ENCODE measurements at places on chromosomes 5 and 9. TPM values are rescaled to one million over a fixed set of nuclear protein-coding genes. Genes with fewer than 3 reads are reported as not detected.

DNA sequence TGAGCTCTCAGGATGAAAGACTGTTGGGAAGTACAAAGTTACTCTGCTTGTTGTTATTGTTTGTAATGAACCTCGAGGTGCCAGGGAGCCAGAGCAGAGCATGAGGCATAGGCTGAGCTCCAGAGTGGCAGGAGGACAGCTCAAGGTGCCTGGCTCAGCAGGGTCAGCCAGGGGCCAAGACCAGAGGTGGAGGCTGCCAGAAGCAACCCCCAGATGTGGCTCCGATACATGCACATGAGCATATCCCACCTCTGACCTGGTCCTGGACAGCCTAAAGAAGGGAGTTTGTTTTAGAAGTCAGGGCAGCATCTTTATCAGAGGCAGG is 105.6 kb downstream of the PSD2 start:
- no peaks in the 10 kb centered on the region for H3K36me3 ChIP-seq
- no peak for DNase-seq
- peaks cover 8% of the 10 kb centered on the region for H3K27me3 ChIP-seq

SVEP1 gene
- 0.12 TPM for total RNA-seq

DNA sequence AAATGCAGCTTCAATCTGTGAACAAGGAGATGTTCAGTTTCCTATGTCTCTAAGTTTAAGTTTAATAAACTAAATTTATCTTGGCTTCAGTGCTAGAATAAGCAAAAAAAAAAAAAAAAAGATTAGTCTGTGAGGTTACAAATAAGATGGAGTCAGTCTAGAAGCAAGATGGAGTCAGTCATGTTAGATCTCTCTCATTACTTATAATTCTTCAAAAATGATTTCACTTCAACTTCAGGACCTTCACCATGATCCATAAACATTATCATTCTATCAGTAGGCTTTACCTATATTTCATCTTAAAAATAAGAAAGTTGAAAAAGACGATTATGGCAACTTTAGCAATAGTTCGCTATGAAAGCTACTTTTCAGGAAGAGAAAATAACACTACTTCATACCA is 30.2 kb upstream of the TMC1 start:
- no peaks in the 10 kb centered on the region for H3K27me3 ChIP-seq
- no peak overlapping the region for H3K4me3 ChIP-seq
- no peaks in the 10 kb centered on the region for H3K36me3 ChIP-seq

DNA sequence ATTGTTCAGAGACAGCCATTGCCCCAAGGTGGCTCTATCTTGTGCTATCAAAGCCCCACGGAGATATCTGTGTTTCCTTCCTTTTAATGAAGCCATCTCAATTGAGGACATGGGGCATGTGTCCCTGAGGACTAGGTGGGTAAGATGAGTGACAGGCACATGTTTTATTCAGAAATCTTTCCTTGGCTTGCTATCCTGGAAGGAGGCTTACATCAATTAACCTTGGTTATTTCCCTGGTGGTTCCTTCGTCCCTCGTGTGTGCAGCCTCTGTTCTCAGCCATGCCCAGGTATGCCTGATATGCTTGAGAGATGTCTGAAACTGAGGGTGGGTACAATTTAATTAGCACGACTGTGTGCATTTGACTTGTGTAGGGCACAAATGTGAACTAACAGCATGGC is 102.2 kb upstream of the TUT7 start:
- no peaks in the 10 kb centered on the region for H3K27me3 ChIP-seq
- DNase-seq = no peak
- no peaks in the 10 kb centered on the region for H3K4me1 ChIP-seq
- H3K36me3 ChIP-seq = no peaks in the 10 kb centered on the region

DNA sequence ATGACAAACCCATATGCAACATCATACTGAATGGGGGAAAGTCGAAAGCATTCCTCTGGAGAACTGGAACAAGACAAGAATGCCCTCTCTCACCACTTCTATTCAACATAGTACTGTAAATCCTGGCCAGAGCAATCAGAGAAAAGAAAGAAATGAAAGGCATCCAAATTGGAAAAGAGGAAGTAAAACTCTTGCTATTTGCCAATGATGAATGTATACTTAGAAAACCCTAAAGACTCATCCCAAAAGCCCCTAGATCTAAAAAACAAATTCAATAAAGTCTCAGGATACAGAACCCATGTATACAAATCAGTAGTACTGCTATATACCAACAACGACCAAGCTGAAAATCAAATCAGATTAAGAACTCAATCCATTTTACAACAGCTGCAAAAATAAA is 66.9 kb downstream of the SPATA31C2 start:
- DNase-seq = no peak
- H3K27me3 ChIP-seq = peaks cover 23% of the 10 kb centered on the region
- H3K4me3 ChIP-seq = no peak overlapping the region
- peaks cover 3% of the 10 kb centered on the region for H3K4me1 ChIP-seq
- no peaks in the 10 kb centered on the region for H3K36me3 ChIP-seq

DNA sequence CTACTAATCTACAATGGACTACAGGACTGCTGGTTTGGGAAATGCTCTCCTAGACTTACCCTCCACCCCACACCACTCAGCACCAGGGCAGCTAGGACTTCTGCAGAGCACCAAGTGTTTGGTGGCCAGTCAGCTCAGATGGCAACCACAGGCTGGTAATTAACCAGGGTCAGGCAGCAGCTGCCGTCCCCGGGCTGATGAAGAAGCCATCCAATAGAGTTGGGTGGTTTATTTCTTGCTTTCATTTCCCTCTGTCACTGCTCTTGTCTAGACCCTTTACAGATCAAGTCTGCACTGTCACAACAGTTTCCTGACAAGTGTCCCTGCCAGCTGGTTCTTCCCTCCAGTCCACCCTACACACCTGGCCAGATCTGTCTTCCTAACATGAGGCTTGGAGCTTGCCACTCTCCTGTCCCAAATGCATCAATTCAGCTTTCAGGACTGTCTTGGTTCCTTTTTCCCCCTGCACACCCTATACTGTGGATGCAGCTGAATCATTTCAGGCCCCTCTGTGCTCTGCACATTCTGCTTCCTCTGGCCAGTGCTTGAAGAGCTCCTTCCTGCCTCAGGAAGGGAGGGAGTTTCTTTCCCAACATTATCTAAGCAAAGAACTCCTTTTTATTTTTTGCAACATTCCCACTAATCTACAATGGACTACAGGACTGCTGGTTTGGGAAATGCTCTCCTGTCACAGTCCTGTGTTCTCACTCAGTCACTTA is 30.2 kb upstream of the HSPA9 start:
- no peak overlapping the region for H3K4me3 ChIP-seq
- peaks cover 4% of the 10 kb centered on the region for H3K4me1 ChIP-seq
- no peak for DNase-seq
- H3K27ac ChIP-seq = no peak overlapping the region
- H3K27me3 ChIP-seq = peaks cover 48% of the 10 kb centered on the region
- H3K36me3 ChIP-seq = no peaks in the 10 kb centered on the region

GRCh38 chr9:129225815-129226214 is 47.8 kb upstream of the IER5L start:
- DNase-seq = peak; percentile 48
- peak overlapping the region; percentile 27 for H3K27ac ChIP-seq
- H3K4me1 ChIP-seq = peaks cover 49% of the 10 kb centered on the region
- H3K36me3 ChIP-seq = no peaks in the 10 kb centered on the region

DNA sequence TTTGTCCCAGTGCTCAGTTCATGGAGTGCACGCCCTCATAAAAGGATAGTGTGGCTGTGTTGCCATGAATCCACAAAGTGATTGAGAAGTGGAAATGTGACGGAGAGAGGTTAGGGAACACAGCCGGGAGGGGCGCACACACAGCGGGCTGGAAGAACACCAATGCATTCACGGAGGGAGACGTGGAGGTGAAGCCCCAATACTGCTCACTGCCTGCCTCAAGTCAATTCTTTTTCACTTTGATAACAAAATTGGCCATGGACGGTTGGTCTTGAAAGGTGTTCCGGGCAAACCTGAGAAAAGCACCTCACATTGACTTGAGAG is 424.1 kb downstream of the MED10 start:
- H3K36me3 ChIP-seq = no peaks in the 10 kb centered on the region
- peaks cover 15% of the 10 kb centered on the region for H3K27me3 ChIP-seq
- no peak for DNase-seq
- H3K4me3 ChIP-seq = no peak overlapping the region

DNA sequence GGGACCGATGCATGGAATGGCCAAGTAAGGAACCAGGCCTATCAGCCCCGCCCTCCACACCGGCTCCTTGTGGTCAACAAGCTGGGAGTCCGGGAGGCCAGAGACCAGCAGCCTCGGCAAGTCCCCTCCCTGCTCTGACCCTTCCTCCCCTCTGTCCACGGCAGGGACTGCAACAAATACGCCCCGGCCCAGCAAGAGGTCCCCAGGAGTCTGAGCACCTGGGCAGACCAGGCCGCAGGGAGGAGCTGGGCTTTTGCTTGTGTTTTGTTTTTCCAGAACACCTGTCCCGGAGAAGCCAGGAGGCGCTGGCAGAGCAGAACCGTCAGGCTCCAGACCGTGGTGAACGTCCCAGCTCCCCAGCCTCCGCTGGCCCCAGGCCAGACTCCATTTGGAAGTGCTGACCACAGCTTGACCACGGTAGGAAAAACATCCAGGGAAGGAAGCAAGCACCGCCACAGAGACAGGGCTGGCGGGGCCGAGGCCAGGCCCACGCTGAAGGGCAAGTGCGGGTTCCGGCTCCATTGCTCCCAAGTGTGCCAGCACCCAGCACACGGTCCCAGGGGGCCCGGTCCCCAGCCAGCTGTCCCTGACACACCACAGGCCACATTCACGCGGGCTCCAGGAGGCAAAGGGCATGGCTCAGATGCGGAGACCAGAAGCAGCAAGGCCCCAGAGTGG is 56.7 kb downstream of the VAV2 start:
- H3K4me1 ChIP-seq = no peaks in the 10 kb centered on the region
- no peaks in the 10 kb centered on the region for H3K27me3 ChIP-seq
- H3K36me3 ChIP-seq = no peaks in the 10 kb centered on the region
- H3K27ac ChIP-seq = no peak overlapping the region

CNTNAP3B gene
- 0.26 TPM for total RNA-seq

GRCh38 chr5:93642526-93642925 is 59.5 kb downstream of the NR2F1 start:
- DNase-seq = no peak
- H3K27me3 ChIP-seq = no peaks in the 10 kb centered on the region
- no peaks in the 10 kb centered on the region for H3K36me3 ChIP-seq
- no peaks in the 10 kb centered on the region for H3K4me1 ChIP-seq

- H3K27ac ChIP-seq = no peak overlapping the region
- no peaks in the 10 kb centered on the region for H3K27me3 ChIP-seq
- H3K4me3 ChIP-seq = no peak overlapping the region
- no peak for DNase-seq
- H3K36me3 ChIP-seq = no peaks in the 10 kb centered on the region
- no peaks in the 10 kb centered on the region for H3K4me1 ChIP-seq
These were observed 25.4 kb downstream of the FBXO10 start for GRCh38 chr9:37550781-37551180.

- no peaks in the 10 kb centered on the region for H3K27me3 ChIP-seq
- H3K4me3 ChIP-seq = no peak overlapping the region
- no peak overlapping the region for H3K27ac ChIP-seq
- no peaks in the 10 kb centered on the region for H3K36me3 ChIP-seq
- DNase-seq = no peak
- no peaks in the 10 kb centered on the region for H3K4me1 ChIP-seq
These were observed 10.2 kb downstream of the SH3PXD2B start for GRCh38 chr5:172444110-172444510.

DNA sequence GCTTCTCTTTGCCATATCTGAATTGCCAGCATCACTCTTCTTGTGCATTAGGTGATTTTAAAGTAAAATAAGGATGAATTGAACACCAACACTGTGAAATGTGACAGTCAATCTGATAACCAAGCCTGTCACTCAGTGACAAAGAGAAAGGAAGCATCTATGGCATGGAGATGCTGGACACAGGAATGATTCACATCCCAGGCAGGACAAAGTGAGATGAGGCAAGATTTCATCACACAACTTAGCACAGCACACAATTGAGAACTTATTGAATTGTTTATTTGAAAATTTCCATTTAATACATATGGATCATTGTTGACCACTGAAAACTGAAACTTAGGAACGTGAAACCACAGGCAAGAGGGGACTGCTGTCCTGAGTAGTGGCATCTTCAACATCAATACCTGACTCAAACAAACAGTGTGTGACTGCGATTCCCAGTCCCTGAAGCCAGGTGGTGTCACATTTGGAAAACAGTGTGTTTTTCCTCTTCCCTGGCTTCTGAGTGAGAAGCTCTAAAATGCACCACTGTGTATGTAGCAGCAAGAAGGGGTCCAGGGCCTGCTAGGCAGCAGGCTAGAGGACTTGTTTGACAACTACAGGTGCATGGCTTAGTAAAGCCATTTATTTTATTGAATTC is 10.7 kb downstream of the GAPT start:
- no peak for DNase-seq
- no peaks in the 10 kb centered on the region for H3K27me3 ChIP-seq
- no peaks in the 10 kb centered on the region for H3K4me1 ChIP-seq
- no peak overlapping the region for H3K27ac ChIP-seq
- H3K36me3 ChIP-seq = no peaks in the 10 kb centered on the region
- H3K4me3 ChIP-seq = no peak overlapping the region

- H3K27me3 ChIP-seq = no peaks in the 10 kb centered on the region
- no peak overlapping the region for H3K4me3 ChIP-seq
- no peak overlapping the region for H3K27ac ChIP-seq
- H3K36me3 ChIP-seq = peaks cover 10% of the 10 kb centered on the region
These were observed 25.3 kb downstream of the FAF2 start for GRCh38 chr5:176473335-176474006.

GRCh38 chr5:1909346-1909985 is 26.7 kb upstream of the IRX4 start:
- H3K27me3 ChIP-seq = no peaks in the 10 kb centered on the region
- H3K4me1 ChIP-seq = no peaks in the 10 kb centered on the region
- H3K27ac ChIP-seq = no peak overlapping the region
- no peak for DNase-seq
- no peaks in the 10 kb centered on the region for H3K36me3 ChIP-seq
- no peak overlapping the region for H3K4me3 ChIP-seq

- peaks cover 49% of the 10 kb centered on the region for H3K36me3 ChIP-seq
- no peaks in the 10 kb centered on the region for H3K4me1 ChIP-seq
- no peak overlapping the region for H3K4me3 ChIP-seq
- no peaks in the 10 kb centered on the region for H3K27me3 ChIP-seq
- DNase-seq = no peak
- H3K27ac ChIP-seq = no peak overlapping the region
These were observed 33.2 kb downstream of the YTHDC2 start for GRCh38 chr5:113546703-113547183.

GRCh38 chr9:89481538-89481915 is 16.4 kb downstream of the SEMA4D start:
- DNase-seq = no peak
- peaks cover 88% of the 10 kb centered on the region for H3K4me1 ChIP-seq
- peak overlapping the region; percentile 54 for H3K4me3 ChIP-seq
- peak overlapping the region; percentile 74 for H3K27ac ChIP-seq
- no peaks in the 10 kb centered on the region for H3K27me3 ChIP-seq
- H3K36me3 ChIP-seq = no peaks in the 10 kb centered on the region

DNA sequence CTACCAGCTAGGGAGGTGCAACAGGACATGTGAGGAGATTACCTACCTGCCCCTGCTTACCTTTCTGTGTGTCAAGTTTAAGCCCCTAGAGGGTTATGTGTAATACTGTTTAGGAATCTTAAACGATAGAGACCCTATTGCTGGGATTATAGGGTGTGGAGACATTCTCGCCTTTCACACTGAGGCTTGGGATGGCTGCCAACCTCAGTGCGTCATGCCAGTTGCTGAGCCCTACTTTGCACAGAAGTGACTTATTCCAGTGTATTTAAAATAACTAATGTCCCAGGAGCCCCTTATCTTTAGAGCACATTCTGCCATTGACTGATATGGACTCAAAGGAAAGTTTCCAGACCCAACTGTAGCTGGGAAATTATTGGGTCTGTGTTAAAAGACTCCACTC is 76.6 kb upstream of the XPA start:
- peaks cover 13% of the 10 kb centered on the region for H3K27me3 ChIP-seq
- DNase-seq = no peak
- no peak overlapping the region for H3K27ac ChIP-seq
- H3K4me1 ChIP-seq = no peaks in the 10 kb centered on the region

ADAMTSL1 gene
- total RNA-seq = not detected
